ENCODE measurements at places on chromosomes 4 and X.

GRCh38 chr4:95676190-95676589 is 127.4 kb upstream of the UNC5C start:
- DNase-seq: no peak

GRCh38 chrX:19683817-19684216 is 168.5 kb upstream of the MAP3K15 start:
- no peak for DNase-seq

GRCh38 chr4:85672116-85672515 is 197.2 kb downstream of the ARHGAP24 start:
- DNase-seq: no peak

DNA sequence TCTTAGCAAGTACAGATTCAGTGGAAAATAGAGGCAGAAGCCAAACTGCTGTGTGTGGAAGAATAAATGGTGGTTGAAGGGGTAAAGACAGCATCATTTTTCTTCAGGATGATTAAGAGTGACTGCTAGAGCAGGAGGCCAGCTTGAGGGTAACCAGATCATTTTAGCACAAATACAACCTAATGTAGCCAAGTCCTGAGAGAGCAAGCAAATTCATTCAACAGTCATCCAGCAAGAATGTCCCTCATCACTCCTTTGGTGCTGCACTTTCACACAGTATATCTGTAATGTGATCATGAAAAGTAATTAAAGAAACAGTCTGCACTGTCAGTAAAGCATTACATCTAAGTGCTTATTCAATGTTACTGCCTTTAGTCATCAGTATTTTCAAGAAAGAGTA is 44.8 kb downstream of the NPFFR2 start:
- DNase-seq: no peak

DNA sequence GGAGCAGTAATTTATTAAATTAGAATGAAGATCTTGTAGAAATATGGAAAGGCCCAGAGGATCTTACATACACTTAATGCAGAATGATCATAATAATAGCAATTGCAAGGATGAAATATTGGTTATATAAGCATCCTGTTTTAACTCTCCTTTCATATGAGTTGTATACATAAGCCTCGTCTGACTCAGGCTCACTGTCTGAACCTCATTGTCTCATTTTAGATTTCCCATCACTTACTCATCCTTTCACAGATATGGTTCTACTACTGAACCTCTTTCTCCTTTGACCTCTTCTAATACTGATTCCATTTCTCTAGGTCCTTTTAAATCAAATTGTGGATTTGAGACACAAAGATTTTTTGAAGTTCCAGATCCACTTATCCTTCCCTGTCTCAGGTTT is 277.3 kb upstream of the TRPC5 start:
- no peak for DNase-seq

GRCh38 chr4:124459941-124460310 is 252.6 kb downstream of the ANKRD50 start:
- no peak for DNase-seq

- no peak for DNase-seq
Measured at GRCh38 chr4:186669159-186669731, 54.4 kb downstream of the FAT1 start.

All from activated CD4-positive, alpha-beta T cell treated with anti-CD3 and anti-CD28 coated beads for 1 hour (primary cell).